HT1080 (cell line): ENCODE measurements at places on chromosomes 3 and 15.

GRCh38 chr15:48175126-48175525 lies 3.0 kb downstream of the MYEF2 start:
- DNase-seq = no peak

- no peak for DNase-seq
These were observed 66.2 kb downstream of the CORO2B start for GRCh38 chr15:68644996-68645395.

DNA sequence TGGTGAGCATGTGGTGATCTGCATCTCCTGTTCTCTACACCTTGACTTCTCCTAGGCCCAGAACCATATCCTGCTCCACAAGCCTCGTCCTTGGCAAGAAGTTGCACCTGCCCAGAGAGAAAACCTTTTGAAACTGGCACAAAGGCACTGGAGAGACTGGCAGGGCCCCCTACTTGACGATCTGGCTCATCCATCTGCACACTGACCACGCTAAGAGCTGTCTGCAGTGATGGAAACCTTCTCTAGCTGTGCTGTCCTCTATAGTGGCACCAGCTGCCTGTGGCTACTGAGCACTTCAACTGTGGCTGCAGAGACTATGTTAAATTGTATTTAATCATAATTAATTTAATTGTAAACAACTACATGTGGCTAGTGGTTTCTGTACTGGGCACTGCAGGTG lies 26.2 kb upstream of the SRP14 start:
- DNase-seq = no peak

- DNase-seq = no peak
These were observed 214.5 kb downstream of the SLC9A9 start for GRCh38 chr3:143633816-143634215.
